ENCODE measurements at places on chromosomes 12 and 14. TPM values are rescaled to one million over a fixed set of nuclear protein-coding genes. Genes with fewer than 3 reads are reported as not detected.

DNA sequence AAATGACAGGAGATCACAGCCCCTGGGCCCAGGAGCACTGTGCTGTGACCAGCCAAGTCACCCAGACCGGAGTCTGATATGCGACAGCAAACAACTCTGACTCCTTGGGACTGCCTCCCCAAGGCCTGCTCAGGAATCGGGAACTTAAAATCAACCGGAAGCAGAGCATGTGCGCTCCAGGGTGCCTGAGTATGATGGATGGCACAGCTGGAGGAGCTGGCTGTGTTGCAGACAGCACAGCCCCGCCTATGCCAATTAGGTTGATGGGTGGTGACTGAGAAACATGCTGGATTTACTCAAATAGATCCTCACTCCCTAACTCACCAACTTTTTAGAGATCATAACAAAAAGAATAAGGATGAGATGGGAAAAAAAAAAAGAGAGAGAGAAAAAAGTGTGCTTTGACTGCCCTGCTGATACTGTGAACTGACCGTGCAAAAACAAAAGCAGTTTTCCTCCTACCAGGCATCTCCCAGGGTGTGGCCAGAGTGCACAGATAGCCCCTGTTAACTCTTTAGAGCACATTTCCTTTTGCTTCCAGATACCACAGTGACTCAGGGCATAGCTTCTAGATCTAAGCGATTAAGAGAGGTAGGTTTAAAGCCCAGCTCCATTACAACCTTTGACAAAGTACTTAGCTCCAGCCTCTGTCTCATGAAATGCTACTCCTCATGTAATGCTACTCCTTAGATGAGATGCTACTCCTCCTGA, 27.4 kb upstream of the STON2 start:
- DNase-seq: no peak

BBOF1 gene
- 5.6 TPM for total RNA-seq

- no peak for DNase-seq
Observed at GRCh38 chr12:230925-231671, 17.1 kb upstream of the SLC6A12 start.

GRCh38 chr14:51236314-51236713, 3.7 kb upstream of the TMX1 start:
- no peak for DNase-seq

DNA sequence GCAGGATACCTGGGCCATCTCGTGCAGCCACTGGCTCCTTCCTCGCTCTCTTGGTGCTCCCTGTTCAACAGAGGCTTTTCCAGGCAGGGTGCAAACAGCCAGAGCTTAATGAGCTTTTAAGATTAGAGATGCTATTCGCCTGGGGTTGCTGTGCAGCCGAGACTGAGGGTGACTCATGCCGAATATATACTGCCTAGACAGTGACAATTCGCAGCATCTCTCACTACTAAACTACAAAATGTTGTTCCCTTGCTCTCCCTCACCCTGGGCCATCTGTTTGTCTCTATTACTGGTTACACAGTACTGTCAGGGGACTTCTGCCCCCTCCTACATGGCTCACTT, 26.0 kb upstream of the TESC start:
- no peak for DNase-seq

- no peak for DNase-seq
Observed at GRCh38 chr14:51225751-51226150, 14.3 kb upstream of the TMX1 start.

DNA sequence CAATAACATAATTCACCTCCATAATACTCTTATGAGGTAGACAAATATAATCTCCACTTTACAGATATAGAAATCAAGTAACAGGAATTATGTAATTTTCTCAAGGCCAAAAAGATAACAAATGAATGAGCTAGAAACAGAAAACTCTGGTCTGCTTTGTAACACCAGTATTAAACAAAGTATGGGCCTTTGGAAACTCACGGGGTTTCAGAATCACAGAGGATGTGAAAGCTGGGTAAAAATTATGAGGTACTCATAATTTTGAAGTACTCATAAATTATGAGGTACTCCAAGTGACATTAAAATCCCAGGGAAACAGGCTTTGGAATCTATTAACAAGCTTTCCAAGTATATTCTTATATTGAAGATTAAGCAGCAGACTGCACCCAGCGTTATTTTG, 140.2 kb downstream of the MED13L start:
- DNase-seq: no peak

GRCh38 chr12:57868851-57869268, 22.3 kb upstream of the CTDSP2 start:
- DNase-seq: no peak

GLIPR1L1 gene
- total RNA-seq: not detected

DNA sequence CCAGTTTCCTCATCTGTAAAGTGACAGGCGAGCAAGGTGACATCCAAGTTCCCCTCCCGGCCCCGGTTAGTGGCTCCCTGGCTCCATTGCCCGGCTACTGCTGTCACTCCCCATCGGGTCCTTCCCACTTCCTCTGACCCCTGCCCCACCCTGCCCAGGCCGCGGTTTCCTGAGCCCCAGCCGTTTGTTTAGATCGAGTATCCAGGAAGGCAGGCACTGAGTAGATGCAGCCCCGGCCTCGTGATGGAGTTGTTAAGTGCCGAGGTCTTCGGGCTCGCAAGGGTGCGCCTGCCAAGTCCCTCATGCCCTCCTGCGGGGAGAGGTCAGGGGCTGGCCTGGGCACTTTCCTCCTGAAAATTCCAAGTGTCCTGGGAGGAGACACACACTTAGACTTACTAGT, 55.4 kb downstream of the TEAD4 start:
- no peak for DNase-seq

ERP27 gene
- 2.4 TPM for total RNA-seq

DNA sequence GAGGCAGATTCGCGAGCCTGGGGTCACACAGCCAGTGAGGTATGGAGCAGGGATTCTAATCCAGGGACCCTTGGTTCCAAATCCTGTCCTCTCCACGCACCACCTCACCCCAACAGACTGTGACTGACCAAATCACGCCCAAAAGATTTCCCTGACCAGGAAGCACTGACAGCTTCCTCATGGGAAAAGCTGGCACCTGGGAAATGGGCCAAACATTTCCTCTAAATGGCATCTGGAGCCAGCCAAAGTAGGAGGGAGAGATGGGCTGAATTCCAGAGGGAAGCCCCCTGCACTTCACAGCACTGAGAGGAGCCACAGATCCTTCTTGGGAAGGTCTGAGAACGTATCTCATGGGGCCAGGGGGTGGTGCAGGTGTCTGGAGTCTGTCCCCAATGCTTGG, 28.8 kb downstream of the CCDC92 start:
- no peak for DNase-seq

DNA sequence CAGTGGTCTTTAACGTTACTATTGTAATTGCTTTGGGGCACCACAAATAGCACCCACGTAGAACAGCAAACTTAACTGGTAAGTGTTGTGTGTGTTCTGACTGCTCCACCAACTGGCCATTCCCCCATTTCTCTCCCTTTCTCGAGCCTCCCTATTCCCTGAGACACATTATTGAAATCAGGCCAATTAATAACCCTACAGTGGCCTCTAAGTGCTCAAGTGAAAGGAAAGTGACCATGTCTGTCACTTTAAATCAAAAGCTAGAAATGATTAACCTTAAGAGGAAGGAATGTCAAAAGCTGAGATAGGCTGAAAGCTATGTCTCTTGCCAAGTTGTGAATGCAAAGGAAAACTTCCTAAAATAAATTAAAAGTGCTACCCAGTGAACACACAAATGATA, 22.3 kb downstream of the PPP1R13B start:
- no peak for DNase-seq

DNA sequence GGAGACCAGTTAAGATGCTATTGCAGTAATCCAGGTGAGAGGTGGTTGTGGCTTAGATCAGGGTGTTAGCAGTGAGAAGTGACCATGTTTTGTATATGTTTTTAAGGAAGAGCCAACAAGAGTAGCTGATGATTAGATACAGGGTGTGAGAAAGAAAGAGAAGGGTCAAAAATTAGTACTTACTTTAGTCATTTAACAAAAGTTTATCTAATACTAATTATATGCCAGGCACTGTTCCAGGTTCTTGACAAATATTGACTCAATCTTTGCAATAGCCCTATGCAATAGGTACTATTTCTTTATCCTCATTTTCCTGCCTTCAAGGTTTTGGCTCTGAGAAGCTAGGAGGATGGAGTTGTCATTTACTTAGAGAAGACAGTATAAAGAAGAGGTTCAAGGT, 70.2 kb downstream of the SSPN start:
- no peak for DNase-seq

DNA sequence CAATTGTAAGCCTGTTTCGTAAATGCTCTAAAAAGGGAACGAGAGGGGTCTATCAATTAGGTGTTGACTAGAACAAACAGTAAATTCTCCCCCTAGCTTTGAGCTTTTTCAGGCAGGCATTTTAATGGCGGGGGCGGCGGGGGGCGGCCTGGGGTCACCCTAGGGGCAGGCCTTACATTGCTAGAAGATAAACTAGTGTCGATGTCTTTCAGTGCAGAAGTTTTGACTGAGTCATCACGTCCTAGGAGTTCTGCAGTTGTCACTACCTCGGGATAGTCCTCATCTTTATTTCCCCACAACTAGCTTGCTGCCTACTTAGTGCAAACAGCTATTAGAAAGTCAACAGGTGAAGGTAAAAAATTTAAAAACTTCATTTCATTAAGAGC, 1.6 kb downstream of the ATP6V1D start:
- no peak for DNase-seq

OTX2 gene
- total RNA-seq: not detected

DNA sequence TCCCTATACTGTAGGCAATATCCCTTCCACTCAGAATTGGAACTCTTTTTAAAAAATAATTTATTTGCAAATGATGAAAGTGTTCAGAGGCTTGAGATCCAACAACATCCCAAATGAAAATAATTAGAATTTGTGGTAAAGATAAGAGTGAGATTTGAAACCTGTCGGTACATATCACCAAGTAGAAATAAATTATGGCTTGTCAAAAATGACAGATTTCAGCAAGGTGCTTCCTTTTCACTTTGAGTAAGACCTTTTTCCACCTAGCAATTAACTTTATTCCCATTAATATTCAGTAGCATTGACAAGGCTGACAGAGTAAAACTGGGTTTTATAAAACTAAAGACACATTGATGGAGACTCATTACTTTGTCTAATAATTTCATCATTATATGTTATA, 107.7 kb upstream of the PRKD1 start:
- DNase-seq: no peak

GRCh38 chr12:93829016-93829415, 151.8 kb downstream of the CRADD start:
- DNase-seq: no peak

GRCh38 chr14:104680806-104681688, 8.4 kb upstream of the INF2 start:
- peak; percentile 75 for DNase-seq

- DNase-seq: no peak
Observed at GRCh38 chr14:68569970-68570409, 222.9 kb downstream of the ZFP36L1 start.

DNA sequence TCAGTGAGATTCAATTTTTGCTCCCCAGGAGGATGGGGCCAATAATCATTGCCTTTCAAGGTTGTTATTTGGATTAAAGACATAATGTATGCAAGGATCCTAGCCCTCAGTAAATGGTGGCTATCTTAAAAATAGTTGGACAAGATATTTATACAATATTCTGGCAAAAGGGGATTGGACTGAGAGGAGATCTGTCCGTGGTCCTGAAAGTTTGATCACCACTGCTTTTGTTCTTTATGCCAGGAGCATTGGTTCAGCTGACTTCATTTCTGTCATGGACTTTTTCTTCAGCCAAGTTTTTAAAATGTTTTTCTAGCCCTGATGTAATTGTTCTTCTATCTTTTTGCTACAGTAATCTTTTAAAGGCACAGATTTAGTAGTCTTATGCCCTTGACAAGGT, 70.2 kb upstream of the TCL1A start:
- DNase-seq: no peak

DNA sequence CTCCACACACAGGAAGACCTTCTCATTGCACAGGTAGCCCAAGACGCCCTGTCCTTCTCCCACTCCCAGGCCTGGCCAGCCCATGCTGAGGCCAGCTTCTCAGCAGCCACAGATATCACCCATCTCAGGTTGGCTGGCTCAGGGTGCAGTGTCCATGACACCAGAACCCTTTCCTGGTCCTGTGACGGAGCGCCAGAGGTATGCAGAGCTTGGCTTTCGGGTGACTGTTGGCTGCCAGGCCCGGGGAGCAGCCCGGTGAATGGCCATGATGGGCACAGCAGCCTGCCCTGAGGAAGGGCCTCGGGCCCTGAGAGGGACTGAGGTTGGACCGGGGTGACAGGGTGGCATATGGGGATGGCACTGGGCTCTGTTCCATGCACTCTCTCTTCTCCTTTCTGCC, 173.4 kb downstream of the TSPAN9 start:
- DNase-seq: peak; percentile 56

DNA sequence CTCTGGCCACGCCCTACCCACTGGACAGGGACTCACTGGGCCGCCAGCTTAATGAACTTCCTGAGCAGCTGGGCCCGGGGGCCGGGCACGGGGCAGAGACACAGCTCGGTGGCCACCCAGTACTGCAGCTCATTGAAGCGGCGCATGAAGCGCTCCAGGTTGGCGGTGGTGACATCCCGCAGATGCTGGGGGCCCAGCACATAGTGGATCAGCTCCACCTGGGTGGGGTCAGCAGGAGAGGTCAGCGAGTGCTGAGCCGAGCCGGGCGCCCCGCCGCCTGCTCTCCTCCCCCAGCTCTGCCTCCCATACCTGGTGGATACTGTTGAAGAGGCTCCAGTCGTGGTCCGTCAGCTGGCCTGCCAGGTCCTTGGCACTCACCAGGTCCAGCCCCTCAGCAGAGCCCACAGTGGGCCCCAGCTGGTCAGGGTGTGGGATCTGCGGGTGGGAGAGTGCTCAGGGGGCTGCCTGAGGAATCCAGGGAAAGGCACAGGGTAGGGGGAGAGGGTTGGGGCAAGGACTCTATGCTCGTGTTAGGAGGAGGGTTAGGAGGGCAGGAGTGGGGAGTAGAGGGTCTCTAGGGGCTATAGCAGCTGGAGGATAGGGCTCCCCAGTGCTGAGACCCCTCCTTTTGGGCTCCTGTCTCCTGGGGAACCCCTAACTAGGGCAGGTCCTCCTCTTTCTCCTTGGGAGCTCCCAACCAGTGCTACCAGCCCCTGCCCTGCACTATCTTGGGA, 15.5 kb upstream of the ENDOU start:
- DNase-seq: no peak

DNA sequence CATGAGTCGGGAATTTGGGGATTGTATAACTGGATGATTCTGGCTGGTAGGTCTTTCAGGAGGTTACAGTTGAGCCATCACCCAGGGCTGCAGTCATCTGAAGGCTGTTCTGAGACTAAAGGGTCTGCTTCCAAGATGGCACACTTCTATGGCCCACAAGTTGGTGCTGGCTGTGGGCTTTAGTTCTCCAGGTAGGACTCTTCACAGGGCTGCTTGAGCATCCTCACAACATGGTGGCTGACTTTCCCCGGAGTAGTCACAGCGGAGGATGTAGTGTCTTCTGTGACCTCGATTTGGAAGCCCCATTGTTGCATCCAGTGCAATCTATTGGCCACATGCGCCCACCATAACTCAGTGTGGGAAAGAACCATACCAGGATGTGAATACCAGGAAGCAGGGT, 14.4 kb downstream of the PHETA1 start:
- no peak for DNase-seq

DNA sequence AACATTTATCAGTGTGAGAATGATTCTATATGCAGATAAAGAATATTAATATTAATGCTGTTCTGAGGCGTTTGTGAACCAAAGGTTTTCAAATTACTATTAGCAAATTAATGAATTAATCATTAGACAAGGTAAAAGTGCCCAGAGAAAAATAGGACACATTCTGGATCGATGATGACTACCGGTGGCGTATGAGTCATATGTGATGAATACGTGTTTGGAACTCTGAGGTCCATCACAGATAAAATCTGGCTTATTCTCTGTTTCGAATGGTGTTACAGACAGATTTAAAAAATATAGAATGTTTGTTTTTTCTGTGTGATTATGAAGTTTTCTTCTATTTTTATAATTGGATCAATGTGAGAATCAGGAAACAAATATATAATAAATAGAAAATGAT, 79.2 kb upstream of the RTL1 start:
- DNase-seq: no peak

All from thoracic aorta (tissue), 2 donors.